ENCODE measurements at places on chromosomes 5 and 9.

GRCh38 chr5:84273517-84273883 is 111.2 kb downstream of the EDIL3 start:
- DNase-seq: no peak

GRCh38 chr9:78839252-78839651 is 542.3 kb downstream of the PSAT1 start:
- no peak for DNase-seq

- no peak for DNase-seq
Measured at GRCh38 chr9:2693056-2693455, 24.3 kb upstream of the KCNV2 start.

GRCh38 chr5:33462456-33462855 is 21.7 kb downstream of the TARS1 start:
- DNase-seq: no peak

GRCh38 chr5:155616779-155617392 is 603.3 kb downstream of the KIF4B start:
- peak; percentile 78 for DNase-seq

DNA sequence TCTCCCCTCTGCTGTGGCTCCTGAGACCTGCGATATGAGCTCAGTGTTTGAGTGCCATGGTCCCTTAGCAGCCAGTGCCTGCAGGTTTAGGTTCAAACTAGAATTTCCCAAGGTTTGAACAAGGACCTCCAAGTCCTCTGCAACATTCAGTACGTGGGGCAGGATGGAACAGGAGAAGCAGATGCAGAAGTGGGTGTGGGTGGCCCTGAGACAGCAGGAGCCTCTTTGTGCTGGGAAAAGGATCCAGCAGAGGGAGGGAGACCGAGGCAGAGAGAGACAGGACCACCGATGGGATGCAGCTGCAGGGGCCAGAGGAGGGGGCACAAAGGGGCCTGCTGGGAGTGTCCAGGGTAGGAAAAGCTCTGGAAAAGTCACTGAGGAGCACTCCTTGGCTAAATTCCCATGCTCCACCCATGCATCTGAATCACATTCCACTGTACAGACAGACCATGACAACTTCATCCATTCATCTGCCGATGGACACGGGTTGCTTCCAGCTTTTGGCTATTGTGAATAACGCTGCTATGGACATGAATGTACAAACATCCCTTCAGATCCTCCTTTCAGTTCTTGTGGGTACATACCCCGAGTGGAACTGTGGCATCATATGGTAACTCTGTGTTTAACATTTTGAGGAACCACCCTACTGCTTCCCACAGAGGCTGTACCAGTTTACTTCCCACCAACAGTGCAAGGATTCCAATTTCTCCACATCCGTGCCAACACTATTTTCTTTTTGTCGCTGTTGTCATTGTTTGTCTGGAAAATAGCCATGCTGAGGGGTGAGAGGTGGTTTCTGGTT is 26.7 kb upstream of the SUSD3 start:
- no peak for DNase-seq

- no peak for DNase-seq
Measured at GRCh38 chr5:103283120-103283519, 24.6 kb downstream of the MACIR start.

DNA sequence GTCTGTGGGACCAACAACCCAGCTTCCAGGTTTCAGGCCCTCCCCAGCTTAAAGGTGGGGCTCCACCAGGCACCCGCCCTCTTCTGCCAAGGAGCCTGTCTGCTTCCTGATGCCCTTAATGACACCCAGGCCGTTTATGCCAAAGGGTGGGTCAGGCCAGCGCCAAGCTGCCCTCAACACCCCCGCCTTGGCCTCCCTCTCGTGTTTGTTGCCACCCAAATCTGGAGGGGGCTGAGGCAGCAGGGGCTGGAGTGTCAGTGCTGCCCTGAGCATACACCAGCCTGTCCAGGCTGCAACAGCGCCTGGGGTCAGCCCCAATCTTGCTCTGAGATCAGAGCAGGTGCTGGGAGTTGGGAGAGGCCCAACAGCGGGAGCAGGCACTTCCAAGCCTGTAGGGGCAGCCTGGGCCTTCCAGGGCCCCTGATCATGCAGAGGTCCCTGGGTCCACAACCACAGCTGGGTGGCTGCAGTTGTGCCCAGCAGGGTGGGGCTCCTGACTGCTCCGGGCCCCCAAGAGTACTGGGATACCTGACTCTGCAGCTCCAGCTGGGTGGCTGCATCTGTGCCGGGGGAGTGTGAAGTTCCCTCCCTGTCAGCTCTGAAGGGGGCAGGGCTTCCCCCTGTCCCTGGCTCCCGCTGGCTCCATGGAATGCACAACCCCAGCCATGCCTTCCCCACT is 34.5 kb upstream of the TYRP1 start:
- DNase-seq: no peak

DNA sequence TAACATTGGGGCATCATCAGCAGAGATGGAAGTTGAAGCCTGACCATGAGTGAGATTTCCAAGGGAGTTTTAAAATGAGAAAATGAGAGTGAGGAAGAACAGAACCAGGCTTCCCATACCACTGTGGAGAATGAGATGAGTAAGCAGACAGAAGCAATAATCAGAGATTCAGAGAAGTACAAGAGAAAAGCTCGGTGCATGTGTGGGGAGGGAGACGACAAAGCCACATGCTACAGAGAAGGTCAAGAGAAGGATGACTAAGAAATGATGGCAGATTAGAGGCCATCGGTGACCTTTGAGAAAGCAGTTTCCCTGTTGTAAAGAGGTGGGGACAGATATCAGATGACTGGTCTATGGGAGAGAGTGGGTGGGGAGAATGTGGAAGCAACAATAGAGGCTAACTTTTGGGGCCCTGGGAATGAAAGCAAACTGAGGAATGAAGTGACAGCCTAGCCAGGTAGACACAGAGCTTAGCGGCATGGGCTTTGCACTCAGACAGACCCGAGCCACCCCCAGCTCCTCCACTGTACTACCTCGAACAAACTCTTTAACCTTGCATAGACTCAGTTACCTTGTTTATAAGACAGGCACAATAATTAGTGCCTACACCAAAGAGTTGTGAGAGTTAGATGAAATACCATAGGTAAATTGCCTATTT is 207.7 kb downstream of the PIK3R1 start:
- DNase-seq: no peak

GRCh38 chr9:26426551-26427131 is 466.0 kb downstream of the CAAP1 start:
- no peak for DNase-seq

GRCh38 chr5:133446440-133446839 is 165.9 kb downstream of the FSTL4 start:
- no peak for DNase-seq

GRCh38 chr5:145829708-145830361 is 5.3 kb downstream of the PRELID2 start:
- DNase-seq: no peak

- no peak for DNase-seq
Measured at GRCh38 chr5:111236995-111237394, 12.8 kb downstream of the CAMK4 start.

- DNase-seq: no peak
Measured at GRCh38 chr9:18255747-18256146, 218.2 kb upstream of the ADAMTSL1 start.

DNA sequence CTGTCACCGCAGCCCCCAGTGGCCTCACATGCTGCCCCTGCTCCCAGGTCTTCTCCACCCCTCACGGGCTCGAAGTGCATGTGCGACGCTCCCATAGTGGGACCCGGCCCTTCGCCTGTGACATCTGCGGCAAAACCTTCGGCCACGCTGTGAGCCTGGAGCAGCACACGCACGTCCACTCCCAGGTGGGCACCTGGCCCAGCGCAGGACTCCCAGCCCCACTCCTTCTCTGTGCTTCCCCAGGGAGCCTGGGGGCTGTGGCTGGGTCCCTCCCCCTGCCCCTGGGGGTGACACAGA is 10.5 kb downstream of the GFI1B start:
- no peak for DNase-seq

- peak; percentile 42 for DNase-seq
Measured at GRCh38 chr9:93257808-93258331, 73.9 kb downstream of the WNK2 start.

- DNase-seq: no peak
Measured at GRCh38 chr5:2736872-2737271, 14.6 kb downstream of the IRX2 start.

DNA sequence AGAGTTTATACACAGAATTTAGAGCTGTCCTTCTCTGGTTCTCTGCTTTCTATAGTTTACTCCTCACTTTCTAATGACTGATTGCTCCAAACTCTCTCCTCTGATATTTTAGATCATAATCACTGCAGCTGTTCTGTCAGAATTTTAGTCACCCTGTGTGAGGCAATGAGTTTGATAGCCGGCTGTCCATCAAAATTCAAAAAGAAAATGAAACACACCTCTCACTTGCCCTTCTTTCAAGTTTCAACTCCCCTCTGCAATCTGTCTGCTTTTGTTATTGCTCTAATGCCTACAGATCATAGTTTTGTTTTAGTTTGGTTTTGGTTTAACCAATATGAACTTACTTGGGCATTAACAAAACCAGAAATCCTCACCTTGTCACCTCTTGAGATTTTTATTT is 23.3 kb upstream of the ABLIM3 start:
- no peak for DNase-seq

- DNase-seq: no peak
Measured at GRCh38 chr9:87556821-87557220, 59.2 kb downstream of the DAPK1 start.

DNA sequence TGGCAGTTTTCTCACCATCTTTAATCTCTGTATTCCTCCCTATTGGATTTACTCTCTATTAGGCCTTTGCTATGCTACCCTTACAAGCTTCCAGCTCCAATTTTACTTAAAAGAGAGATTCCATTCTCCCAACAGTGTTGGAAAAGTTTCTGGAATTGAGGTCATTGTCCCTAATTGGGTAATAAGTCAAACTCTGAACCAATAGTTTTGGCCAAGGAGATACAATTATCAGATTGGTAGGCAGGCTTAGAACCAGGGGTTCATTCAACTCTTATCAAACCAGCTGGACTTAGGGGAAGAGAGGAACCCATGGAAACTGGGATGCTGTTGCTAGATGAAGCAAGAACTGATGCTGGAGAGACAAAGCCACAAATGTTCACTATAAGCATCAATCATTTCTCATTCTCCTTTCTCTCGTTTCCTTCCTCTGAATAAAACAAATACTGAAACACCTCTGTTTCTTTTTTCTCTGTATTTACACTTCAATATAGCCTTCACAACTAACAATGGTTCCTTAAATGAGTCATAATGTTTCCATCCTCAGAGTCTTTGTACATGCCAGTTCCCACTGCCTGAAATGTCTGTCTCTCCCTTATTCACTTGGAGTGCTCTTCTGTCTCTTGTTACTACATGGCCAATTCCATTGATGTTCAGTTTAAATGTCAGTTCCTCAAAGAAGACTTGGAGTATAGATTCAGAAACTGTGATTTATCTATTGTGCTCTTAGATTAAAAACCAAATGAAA is 587.3 kb downstream of the GABRG2 start:
- DNase-seq: no peak

DNA sequence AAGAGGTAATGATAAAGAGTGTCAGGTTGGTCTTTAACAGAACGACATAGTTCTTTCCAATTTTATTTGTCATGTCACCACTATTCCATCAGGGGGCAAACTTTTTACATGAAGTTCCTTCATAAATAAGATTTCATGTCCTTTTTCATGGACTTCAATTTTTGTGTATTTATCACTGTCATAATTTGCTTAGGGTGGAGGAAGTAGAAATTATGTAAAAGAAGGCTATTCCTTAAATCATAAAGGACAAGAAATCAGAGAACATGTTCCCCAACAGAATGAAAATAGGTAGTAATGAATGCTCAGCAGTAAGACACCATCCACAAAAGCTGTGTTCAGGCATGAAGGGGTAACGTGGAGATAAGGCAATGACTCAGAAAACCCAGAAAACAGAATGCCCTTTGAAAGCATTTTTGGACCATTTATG is 72.7 kb downstream of the ZFAND5 start:
- DNase-seq: no peak

- DNase-seq: no peak
Measured at GRCh38 chr9:110537841-110538646, 41.5 kb downstream of the SVEP1 start.

DNA sequence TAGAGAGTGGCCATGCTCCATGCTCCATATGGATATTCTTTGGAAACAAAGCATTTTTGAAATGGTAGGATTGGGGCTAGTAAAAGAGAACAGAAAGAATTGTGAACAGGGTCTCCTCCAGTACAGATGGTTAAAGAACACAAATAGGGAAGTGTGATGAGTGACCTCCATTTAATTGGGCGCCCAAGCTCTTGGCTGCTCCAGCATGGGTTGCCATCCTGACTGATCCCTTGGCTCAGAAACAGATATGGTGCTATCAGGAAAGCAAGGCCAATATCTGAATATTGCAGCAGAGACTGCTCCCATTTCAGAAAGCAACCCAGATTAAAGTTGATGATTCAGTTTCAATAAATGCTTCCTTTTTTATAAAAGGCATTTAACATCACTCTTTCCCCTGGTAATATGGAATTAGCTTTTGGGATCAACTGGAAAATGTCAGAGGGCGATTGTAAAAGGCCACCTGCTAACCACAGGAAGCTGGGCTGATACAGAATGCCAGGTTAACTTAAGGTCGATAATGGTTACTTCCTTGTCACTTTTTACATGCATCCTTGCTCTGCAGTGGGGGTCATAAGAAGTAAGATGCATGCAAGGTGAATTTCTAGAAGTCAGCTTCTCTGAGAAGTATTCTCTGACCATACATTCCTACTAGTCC is 52.9 kb downstream of the TMC1 start:
- no peak for DNase-seq

- DNase-seq: no peak
Measured at GRCh38 chr5:138922494-138922893, 47.4 kb upstream of the LRRTM2 start.

- DNase-seq: no peak
Measured at GRCh38 chr5:77563475-77563874, 71.4 kb upstream of the WDR41 start.

GRCh38 chr9:115349542-115349941 is 231.6 kb upstream of the TNC start:
- no peak for DNase-seq

DNA sequence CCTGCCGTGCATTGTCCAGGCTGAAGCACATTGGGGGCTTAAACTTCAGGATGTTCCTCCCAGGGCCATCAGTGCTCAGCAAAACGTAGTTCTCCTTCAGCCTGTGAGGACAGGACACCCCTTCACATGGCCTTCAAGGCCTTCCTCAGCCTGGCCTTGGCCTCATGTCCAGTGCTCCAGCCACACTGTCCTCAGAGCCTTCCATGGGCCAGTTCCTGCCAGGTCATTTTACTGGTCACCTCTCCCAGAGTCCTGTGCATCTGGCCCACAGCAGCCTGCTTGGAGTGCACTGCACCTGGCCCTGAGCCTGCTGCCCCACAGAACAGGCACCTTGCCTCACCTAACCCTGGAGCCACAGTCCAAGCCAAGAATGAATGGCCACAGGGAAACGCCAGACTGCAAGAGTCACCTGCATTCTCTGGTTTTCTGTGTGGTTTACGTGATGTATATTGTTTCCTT is 8.7 kb downstream of the HNRNPAB start:
- peak; percentile 68 for DNase-seq

DNA sequence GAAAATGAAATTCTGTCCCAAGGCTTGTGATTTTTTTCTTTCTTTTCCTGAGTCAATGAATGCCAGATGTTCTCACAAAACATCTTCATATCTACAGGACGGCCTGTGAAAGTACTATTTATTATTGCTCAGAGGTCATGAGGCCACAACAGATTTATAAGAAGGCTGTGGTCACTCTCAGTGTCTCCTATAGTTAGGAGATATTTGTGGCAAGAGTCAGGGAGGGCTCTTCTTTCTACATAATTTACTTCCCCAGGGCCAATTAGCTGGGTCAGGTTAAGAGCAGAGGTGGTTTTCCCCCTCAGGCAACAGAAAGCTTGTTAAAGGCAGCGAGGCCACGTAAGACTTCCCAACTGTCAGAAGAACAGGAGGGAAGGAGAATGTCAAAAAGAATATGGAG is 248.7 kb downstream of the SLIT3 start:
- DNase-seq: no peak

Data from activated CD8-positive, alpha-beta memory T cell treated with anti-CD3 and anti-CD28 coated beads for 24 hours (primary cell).